Hepatocyte (in vitro differentiated cells): ENCODE measurements at places on chromosomes 3 and 15. TPM values are rescaled to one million over a fixed set of nuclear protein-coding genes. Genes with fewer than 3 reads are reported as not detected.

The LMAN1L gene
- total RNA-seq: not detected in 2 replicates

The AGBL1 gene
- 0.12 TPM in 1 of 2 replicates, not detected in the other for total RNA-seq

The GHSR gene
- total RNA-seq: not detected in 2 replicates

The CHRNA5 gene
- total RNA-seq: 1.9 and 3.1 TPM in 2 replicates

The SERPINI2 gene
- not detected in 2 replicates for total RNA-seq

The LMOD3 gene
- total RNA-seq: not detected in 2 replicates

The KCNAB1 gene
- total RNA-seq: 0.80 and 2.6 TPM in 2 replicates

The GATM gene
- 231 and 268 TPM in 2 replicates for total RNA-seq

The SLC6A11 gene
- total RNA-seq: 1.5 and 2.2 TPM in 2 replicates

The ACKR2 gene
- total RNA-seq: 1.9 and 3.9 TPM in 2 replicates

The GOLGA8S gene
- total RNA-seq: 0.03 and 0.08 TPM in 2 replicates

The HYKK gene
- 1.7 and 3.6 TPM in 2 replicates for total RNA-seq

The RTP4 gene
- 1.8 and 3.9 TPM in 2 replicates for total RNA-seq

The CCNB2 gene
- total RNA-seq: 15.1 and 20.9 TPM in 2 replicates

The SENP7 gene
- total RNA-seq: 32.4 and 40.9 TPM in 2 replicates

The HMCES gene
- total RNA-seq: 16.8 and 20.1 TPM in 2 replicates

The P2RY12 gene
- total RNA-seq: 0.07 and 0.48 TPM in 2 replicates

The TUSC7 gene
- total RNA-seq: not detected in 2 replicates

The EXOG gene
- 7.5 and 10.6 TPM in 2 replicates for total RNA-seq

The TMC3 gene
- total RNA-seq: 0.12 and 0.43 TPM in 2 replicates

The SOX2 gene
- total RNA-seq: 2.4 and 3.5 TPM in 2 replicates

The BCL2A1 gene
- total RNA-seq: 7.8 and 9.9 TPM in 2 replicates

The THRB gene
- 60.0 and 66.4 TPM in 2 replicates for total RNA-seq

The PRSS50 gene
- total RNA-seq: 0.33 and 1.1 TPM in 2 replicates

The MFGE8 gene
- 337 and 471 TPM in 2 replicates for total RNA-seq

The LSMEM2 gene
- 0.20 TPM in 1 of 2 replicates, not detected in the other for total RNA-seq

The CLRN1 gene
- not detected in 2 replicates for total RNA-seq

The SLC25A20 gene
- 59.1 and 61.3 TPM in 2 replicates for total RNA-seq

The COL6A5 gene
- 0.08 and 1.1 TPM in 2 replicates for total RNA-seq

The FOXB1 gene
- not detected in 2 replicates for total RNA-seq

The SKOR1 gene
- total RNA-seq: 0.12 and 0.23 TPM in 2 replicates

The C3orf33 gene
- total RNA-seq: 9.4 and 9.6 TPM in 2 replicates

The PLSCR4 gene
- 23.3 and 25.9 TPM in 2 replicates for total RNA-seq

The CHST14 gene
- 15.2 and 16.6 TPM in 2 replicates for total RNA-seq

The KBTBD13 gene
- total RNA-seq: not detected in 2 replicates

The KLHL40 gene
- not detected in 2 replicates for total RNA-seq

The STRC gene
- total RNA-seq: 0.23 and 0.44 TPM in 2 replicates

The CELSR3 gene
- total RNA-seq: 1.6 and 1.8 TPM in 2 replicates
